Testis (tissue), 5 donors: ENCODE measurements at places on chromosomes 6 and 20. TPM values are rescaled to one million over a fixed set of nuclear protein-coding genes. Genes with fewer than 3 reads are reported as not detected.
A peak's percentile ranks its signal among the peaks of the same experiment; 100 is the strongest.

DNA sequence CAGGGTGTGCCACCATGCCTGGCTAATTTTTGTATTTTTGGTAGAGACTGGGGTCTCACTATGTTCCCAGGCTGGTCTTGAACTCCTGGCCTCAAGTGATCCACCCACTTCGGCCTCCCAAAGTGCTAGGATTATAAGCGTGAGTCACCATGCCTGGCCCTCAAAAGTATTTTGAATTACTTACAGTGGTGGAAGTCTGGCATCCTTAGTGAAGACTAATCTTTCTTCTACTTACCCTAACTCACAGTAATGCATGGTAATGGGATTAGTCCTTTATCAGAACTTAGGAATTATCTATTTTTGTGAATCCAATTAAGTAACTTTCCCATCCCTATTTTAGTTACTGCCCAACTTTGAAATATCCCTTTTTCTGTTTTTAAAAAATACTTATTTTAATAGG lies 3.9 kb downstream of the RWDD1 start:
- no peaks in the 10 kb centered on the region for H3K36me3 ChIP-seq
- H3K4me3 ChIP-seq = no peak overlapping the region
- no peak for DNase-seq
- H3K27me3 ChIP-seq = no peaks in the 10 kb centered on the region
- no peak overlapping the region for H3K27ac ChIP-seq

DNA sequence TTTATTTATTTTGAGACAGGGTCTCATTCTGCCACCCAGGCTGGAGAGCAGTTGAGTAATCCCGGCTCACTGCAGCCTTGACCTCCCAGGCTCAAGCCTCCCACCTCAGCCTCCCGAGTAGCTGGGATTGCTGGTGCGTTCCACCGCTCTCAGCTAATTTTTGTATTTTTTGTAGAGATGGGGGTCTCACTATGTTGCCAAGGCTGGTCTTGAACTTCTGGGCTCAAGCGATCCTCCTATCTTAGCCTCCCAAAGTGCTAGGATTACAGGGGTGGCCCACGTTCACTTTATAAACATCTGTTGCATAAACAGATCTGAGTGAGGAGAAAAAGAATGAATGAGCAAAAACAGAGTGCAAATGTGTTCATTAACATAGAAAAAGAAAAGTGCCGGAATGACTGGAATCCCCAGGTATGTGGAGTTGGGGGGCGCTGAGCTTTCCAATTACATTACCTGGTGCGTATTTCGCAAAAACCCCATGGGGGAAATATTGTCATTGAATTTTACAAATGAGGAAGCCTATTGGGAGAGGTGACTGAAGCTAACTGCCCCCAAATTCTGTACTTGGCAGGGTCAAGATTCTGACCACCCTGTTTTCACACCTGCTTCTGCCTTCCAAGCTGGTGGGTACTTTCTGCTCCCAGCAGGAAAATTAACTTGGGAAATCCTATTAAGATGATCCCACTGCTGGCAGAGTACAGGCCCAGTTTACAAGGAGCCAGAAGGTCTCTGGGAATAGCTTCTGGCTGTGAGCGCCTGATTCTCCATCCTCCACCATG lies 207.7 kb upstream of the JARID2 start:
- no peak overlapping the region for H3K27ac ChIP-seq
- no peaks in the 10 kb centered on the region for H3K36me3 ChIP-seq
- no peaks in the 10 kb centered on the region for H3K27me3 ChIP-seq
- H3K4me3 ChIP-seq = no peak overlapping the region
- DNase-seq = no peak
- H3K4me1 ChIP-seq = no peaks in the 10 kb centered on the region

GRCh38 chr6:79421707-79422484 lies 115.3 kb downstream of the LCA5 start:
- no peaks in the 10 kb centered on the region for H3K36me3 ChIP-seq
- no peaks in the 10 kb centered on the region for H3K27me3 ChIP-seq
- no peak overlapping the region for H3K27ac ChIP-seq
- H3K4me1 ChIP-seq = no peaks in the 10 kb centered on the region
- DNase-seq = peak; percentile 16

- H3K27ac ChIP-seq = no peak overlapping the region
- H3K4me3 ChIP-seq = no peak overlapping the region
- H3K36me3 ChIP-seq = no peaks in the 10 kb centered on the region
- DNase-seq = no peak
- no peaks in the 10 kb centered on the region for H3K27me3 ChIP-seq
Measured at GRCh38 chr20:57772349-57772964, 62.6 kb upstream of the PMEPA1 start.

DNA sequence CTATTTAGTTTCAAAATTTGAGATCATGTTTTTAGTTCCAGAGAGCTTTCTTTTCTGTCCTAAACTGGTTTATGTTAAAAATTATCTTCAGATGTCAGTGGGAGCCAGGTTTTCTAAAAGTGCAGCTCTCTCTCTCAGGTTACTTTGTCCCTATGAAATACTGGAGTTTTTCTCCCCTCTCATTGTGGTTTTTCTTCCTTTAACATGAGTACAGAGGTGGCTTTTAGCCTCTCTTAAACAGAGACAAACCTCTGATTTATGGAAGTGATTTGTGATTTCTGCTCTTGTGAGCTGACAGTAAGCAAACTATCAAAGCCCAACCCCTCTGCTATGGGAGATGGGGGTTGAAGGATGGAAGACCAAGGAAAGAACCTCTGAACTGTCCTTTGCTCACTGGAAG lies 85.7 kb downstream of the LIN28B start:
- H3K27me3 ChIP-seq = no peaks in the 10 kb centered on the region
- H3K36me3 ChIP-seq = no peaks in the 10 kb centered on the region
- no peaks in the 10 kb centered on the region for H3K4me1 ChIP-seq
- no peak overlapping the region for H3K27ac ChIP-seq

- no peaks in the 10 kb centered on the region for H3K4me1 ChIP-seq
- no peak overlapping the region for H3K27ac ChIP-seq
- DNase-seq = no peak
- no peaks in the 10 kb centered on the region for H3K27me3 ChIP-seq
Measured at GRCh38 chr6:38573801-38574395, 65.8 kb downstream of the BTBD9 start.

- H3K4me1 ChIP-seq = no peaks in the 10 kb centered on the region
- no peak overlapping the region for H3K4me3 ChIP-seq
- DNase-seq = no peak
- H3K36me3 ChIP-seq = no peaks in the 10 kb centered on the region
- H3K27me3 ChIP-seq = no peaks in the 10 kb centered on the region
Measured at GRCh38 chr6:22067122-22067521, 229.7 kb downstream of the PRL start.

TREM2 gene
- 2.8 TPM for polyA plus RNA-seq

LY6G6F gene
- 0.41 TPM for polyA plus RNA-seq
